Gastrocnemius medialis (tissue), 4 donors: ENCODE measurements at places on chromosomes 2 and 18.

DNA sequence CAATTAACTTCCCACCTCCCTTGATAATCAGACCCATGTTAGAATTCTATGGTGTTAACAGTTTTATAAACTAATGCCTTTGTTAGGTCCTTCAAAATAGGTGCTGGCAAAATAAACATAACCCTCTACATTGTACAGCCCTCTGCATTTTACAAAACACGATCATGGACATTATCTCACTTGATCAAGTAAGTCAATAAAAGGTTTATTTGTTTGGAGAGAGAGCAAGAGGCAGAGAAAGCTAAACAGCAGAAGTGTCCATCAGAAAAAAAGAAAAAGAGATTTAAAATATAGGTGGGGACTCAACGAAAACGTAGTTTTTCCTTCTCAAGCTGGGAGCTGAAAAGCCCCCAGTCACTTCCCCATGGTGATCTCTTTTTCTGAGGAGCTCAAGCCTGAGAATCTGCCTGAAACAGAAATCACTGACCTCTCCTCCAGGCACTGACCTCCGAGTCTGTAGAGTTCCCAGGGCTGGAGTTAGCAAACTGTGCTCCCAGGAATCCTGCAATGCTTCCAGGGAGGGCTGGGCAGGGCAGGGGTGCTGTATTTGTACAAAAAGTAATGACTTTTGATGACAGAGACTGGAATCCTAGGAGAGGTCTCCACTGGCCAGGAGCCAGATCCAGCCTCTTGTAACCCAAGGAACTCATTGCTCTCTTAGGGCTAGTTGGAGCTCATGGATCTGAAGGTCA is 137.8 kb upstream of the KLHL29 start:
- DNase-seq: no peak

DNA sequence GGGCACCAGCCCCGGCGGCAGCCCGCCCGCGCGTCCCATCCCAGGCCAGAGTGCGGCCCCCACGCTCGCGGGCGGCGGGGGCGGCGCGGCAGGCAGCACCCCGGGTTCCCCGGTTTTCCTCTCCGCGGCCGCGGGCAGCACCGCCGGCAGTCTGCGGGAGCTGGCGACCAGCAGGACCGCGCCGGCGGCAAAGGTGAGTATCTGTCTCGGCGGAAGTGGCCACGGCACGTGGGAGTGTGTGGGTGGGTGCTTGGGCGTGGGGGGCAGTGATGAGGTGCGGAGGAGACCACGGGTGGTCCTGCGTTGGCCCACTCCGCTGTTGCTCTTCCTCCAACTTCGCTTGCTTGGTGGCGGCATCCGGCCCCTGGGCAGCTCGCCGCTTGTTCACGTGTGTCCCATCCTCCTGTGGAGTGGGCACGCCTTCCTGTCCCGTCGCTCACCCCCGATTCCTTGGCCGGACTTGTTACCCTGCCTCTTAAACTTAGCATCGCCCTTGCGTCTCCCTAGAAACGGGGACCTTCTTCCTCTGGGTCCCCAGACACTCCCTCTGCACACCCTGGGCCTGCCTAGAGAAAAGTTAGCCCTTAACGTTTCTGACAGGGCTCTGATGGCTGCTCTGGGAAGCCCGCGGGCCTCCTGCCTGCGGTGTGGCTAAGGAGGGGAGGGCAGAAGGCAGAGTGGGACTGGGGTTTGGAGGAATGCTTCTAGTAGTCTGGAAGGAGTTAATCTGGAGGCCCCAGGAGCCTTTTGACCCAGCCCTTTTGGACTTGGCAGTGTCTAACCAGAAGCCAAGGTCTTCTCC is 1.1 kb downstream of the SH3RF3 start:
- DNase-seq: no peak

- no peak for DNase-seq
Observed at GRCh38 chr2:17306706-17307105, 211.5 kb downstream of the RAD51AP2 start.

GRCh38 chr18:3584897-3585460 is 135.0 kb downstream of the TGIF1 start:
- no peak for DNase-seq

DNA sequence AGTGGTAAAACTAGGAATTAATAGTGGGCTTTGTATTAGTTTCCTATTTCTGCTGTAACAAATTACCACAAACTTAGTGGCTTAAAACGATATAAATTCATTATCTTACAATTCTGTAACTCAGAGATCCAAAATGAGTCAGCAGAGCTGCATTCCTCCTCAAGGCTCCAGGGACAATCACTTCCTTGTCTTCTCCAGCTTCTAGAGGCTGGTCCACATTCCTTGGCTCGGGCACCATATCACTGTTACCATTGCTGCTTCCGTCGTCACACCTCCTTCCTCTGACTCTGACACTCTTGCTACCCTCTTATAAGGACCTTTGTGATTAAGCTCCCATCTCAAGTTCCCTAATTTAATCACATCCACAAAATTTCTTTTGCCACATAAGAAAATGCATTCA is 567.8 kb upstream of the KLHL29 start:
- peak; percentile 21 for DNase-seq

DNA sequence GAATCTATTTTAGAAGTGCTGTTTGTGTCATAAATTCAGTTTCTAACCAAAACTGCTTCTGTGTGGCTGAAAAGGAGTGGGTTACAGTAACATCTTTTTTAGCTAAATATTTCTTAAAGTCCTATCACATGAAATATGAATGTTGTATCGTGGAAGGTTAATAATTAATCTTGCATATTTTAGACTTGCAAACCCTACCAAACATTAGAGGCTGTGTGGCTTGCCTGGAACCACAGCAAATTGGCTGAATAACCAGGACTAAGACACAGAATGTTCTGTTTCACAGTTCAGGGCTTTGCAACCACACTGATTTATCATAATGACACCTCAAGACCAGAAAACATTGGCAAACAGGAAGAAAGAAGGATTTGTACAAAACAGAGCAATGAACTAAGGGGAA is 208.9 kb upstream of the CNTNAP5 start:
- DNase-seq: no peak

- peak; percentile 44 for DNase-seq
Observed at GRCh38 chr2:145066856-145067548, 547.1 kb upstream of the ZEB2 start.

- DNase-seq: no peak
Observed at GRCh38 chr2:106068451-106068850, 125.7 kb downstream of the UXS1 start.

DNA sequence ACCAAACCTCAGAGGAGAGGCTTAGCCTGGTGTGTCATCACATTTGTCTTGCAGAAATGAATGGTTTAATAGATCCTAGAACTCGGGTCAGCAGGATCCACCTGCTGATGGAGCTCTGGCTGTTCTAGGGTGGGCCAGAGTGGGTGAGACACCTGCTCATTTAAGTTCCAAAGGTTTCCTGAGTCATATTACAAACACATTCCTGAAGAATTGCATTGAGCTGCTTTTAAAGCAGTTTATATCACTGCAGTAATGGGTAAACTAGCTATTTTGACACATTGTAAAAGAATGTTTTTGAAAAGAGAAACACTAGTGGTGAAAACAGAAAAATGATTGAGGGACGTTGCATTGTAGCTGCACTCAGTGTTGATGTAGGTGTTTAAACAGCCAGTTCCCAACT is 175.3 kb upstream of the TCF4 start:
- DNase-seq: no peak

GRCh38 chr2:10240911-10241610 is 61.6 kb upstream of the HPCAL1 start:
- no peak for DNase-seq

DNA sequence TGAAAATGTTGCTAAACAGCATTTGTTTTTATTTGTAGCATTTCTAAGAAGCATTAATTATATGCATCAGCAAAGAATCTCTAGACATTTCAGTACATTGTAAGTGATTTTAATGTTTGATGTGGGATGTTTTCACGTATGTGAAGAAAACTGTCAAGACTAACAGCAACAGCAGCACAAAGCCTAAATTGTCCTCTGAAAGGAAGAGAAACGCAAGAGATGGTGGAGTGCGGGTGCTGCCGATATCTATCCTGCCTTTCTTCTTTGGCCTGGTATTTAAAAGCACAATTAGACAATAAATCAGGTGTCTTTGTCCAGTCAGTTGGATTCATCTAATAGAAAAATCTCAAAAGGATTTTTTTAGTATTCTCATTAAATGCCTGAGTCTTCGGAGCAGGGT is 3.1 kb downstream of the TWIST2 start:
- no peak for DNase-seq

DNA sequence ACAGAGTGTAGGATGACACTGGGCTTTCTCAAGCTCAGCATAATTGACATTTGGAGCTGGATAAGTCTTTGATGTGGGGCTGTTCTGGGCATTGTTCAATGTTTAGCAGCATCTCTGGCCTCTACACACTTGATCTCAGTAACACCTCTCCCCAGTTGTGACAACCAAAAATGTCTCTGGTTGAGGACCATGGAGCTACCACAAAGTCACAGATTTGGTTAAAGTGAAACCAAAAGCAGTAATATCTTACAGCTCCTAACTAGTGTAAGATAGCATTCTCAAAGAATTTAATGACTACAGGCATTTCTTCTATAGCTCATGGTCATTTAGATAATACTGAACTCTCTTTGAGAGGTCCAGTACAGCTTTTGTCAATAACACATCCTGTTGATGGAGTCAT is 23.4 kb upstream of the PAX3 start:
- DNase-seq: no peak

DNA sequence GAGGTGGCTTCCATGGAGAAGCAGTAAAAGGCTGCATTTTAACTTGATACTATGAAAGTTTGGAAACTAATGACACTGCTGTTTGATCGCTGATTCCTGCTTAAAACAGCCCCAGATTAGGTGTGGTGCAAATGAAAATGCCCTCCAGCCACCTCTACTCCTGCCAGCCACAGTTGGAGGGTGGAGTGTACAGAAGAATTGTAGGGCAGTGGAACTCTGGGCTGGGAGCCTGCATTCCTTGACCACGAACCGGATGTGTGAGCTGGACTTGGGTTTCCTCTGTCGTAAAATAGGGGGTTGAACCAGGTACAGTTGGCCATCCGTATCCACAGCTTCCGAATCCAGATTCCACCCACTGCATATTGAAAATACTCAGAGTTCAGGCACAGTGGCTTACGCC is 84.6 kb upstream of the RFX8 start:
- peak; percentile 54 for DNase-seq

DNA sequence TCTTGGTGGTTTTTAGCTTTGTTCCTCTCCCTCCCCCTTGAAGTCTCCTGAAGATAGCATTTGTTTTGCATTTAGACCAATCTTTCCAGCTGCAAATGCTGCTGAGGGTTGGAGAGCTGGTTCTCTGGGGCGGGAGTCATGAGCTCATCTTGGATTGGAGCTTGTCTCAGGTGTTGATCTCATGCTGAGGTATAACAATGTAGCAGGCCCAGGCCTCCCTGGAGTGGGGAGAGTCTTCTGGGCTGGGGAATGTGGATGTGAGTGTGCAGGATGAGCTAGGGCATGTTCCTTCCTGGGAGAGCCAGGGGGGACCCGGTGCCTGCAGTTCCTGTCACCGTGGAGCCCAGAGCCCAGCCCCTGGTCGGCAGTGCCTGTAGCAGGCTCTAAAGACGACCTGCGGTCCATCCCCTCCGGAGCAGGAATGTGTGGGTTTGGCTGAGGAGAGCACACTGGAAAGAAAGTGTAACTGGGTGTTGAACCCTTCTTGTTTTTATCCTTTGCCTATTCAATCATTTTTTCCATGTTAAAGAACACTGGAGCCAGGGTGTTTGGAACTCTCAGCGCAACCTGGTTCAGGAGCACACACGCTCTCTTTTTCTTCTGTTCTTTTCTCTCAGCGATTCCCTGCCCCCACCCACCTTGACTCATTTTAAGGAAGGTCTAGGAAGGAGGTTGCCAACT is 2.7 kb downstream of the ZNF532 start:
- no peak for DNase-seq

DNA sequence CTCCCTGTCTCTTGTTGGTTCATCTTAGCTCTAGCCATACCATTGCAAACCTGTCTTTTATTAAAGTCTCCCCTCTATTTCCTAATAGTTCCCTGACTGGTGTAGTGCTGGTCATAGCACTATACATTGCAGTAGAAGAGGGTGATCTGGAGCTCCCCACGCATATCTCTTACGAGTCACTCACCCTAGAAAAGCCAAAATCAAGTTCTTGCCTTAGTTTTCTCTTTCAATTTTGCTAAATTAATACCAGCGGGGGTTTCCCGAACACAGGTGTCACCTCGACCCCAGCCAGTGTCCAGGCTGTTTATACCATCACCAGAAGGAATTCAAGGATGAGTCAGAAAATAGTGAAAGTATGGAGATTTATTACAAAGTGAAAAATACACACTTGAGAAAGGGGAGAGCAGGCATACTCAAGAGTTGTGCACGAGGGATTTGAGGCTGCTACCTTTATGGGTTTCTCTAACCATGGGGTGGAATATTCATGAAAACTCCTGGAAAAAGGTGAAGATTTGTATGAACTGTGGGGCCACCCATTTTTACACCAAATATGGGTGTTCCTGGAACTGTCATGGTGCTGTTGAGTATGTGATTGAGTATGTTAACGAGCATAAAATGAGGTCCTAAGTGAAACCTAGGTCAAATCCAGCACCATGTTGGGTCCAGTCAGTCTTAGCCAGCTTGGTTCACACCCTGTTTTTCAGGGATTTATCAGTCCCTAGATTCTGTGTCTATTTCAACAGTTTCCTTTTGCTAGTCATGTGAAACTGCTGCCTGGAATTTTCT is 20.2 kb downstream of the PROKR1 start:
- no peak for DNase-seq

- DNase-seq: no peak
Observed at GRCh38 chr18:50461251-50461650, 86.4 kb downstream of the SKA1 start.

GRCh38 chr2:11738589-11739436 is 7.6 kb upstream of the LPIN1 start:
- peak; percentile 99 for DNase-seq

- DNase-seq: no peak
Observed at GRCh38 chr2:127078666-127079270, 28.2 kb downstream of the BIN1 start.

DNA sequence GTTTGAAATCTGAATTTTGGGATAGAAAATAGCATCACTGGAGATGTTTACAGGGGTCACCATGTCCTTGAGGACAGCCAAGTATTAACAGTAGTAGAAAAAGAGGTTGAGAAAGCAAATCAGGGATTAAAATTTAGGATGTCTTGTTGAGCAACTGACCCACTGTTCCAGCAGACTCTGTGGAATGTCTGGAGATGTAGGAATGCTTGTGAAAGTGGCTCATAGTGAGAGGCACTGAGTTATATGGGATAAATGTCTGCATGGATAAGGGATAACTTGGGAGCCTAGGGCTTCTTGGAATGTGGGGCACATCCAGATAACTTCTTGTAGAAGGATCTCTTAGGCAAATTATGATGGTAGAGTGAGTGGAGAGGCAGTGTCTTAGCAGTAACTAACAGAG is 495.0 kb downstream of the TMX3 start:
- no peak for DNase-seq

GRCh38 chr2:9814129-9814868 is 29.0 kb upstream of the TAF1B start:
- no peak for DNase-seq
